ENCODE measurements at places on chromosomes 6 and 20. TPM values are rescaled to one million over a fixed set of nuclear protein-coding genes. Genes with fewer than 3 reads are reported as not detected.

- DNase-seq: no peak
Measured at GRCh38 chr20:16317445-16318362, 255.5 kb downstream of the KIF16B start.

C6orf132 gene
- 53.9 TPM for total RNA-seq

DNA sequence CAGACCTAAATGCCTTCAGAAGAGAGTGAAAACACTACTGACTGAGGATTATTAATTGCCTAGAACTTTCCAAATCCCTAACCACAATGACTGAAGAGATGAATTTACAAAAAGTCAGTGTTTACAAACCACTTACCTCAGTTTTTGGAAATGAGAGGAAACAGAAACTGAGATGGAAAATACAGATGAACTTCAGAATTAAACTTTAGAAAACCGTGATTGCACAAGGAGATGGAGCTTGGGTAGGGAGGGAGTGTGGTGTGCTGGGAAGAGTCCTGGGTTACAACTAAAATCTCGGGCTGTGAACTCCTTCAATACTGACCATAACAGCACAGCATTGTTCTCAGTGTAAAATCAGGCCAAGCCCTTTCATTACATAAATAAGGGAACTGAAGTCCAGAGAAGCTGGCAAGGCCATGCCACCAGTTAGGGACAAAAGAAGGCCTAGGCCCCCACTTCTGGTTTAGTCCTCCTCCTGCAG, 4.0 kb downstream of the ELMO2 start:
- DNase-seq: no peak

DNA sequence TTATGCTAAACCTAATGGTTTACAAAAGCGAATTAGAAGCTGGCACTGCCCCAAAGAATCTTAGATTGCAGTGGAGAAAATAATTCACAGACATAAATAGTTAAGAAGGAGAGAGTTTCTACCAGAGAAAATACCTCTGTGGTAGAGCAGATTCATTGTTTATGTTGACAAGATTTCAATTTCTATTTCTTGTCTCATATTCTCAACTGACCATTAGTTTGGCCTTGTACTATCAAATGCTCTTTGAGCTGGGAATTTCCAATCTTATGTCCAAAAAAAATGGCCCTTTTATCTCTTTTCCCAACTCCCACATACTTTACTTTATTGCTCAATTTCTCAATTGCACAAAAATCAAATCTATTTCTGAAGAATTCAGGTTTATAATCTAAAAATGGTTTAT, 804.1 kb upstream of the CITED2 start:
- DNase-seq: no peak

GRCh38 chr20:61960836-61961235, 104.8 kb downstream of the TAF4 start:
- no peak for DNase-seq

DNA sequence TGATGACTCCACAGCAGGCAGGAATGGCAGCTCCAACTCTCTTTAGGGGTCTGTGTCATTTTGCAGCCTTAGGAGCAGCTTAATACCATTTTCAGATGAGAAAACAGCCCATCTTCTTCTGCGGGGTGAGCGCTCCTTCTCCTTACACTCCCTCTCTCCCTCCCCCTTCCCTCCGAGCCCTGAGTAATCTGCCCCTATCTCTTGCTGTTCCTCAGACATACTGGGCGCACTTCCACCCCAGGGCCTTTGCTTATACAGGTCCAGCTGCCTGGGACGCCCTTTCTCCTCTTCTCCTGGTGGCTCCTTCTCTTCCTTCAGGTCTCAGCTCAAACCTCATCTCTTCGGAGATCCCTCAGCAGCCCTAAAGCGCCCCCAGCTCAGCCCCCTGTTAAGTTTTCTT, 54.8 kb downstream of the SNAI1 start:
- no peak for DNase-seq

DNA sequence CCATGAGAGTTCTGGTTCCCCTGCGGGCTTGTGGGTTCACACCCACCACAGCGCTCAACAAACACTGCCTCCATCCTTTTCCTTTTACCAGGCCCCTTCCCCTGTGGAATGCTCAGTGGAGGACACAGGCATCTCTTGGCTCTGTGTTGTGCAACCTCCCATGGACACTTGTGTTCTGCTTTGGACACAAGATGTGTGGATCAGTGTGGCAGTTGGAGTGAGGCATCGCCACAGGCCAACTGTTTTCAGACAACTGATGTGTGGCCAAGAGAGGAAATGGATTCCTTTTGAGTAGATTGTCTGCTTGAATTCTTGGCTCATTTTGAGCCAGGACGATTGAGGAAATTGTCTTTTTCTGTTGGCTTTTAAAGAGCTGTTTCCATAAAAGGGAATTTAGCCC, 26.8 kb downstream of the CST8 start:
- no peak for DNase-seq

- DNase-seq: no peak
Measured at GRCh38 chr6:105536961-105537360, 134.1 kb upstream of the PREP start.

GRCh38 chr20:51930775-51931174, 128.5 kb upstream of the SALL4 start:
- no peak for DNase-seq

GRCh38 chr6:12068899-12069557, 56.9 kb downstream of the HIVEP1 start:
- peak; percentile 46 for DNase-seq

DNA sequence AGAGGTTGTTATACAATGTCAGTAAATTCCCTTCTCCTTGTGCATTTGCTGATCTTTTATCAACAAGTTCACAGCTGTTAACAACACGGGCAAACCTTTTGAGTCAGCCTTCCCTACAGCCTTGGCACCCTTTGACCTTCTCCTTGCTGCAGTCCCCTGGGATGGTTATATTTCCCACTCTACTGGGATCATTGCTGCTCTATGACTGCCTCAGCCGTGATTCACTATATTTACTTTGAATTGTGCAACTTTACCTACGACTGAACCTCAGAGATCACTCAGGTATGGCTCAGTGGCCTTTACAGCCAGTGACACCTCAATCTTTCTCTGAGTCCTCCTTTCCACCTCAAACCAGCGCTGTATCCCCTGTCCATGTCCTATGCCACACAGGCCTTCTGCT, 1293.3 kb downstream of the EPHA7 start:
- peak; percentile 69 for DNase-seq

DNA sequence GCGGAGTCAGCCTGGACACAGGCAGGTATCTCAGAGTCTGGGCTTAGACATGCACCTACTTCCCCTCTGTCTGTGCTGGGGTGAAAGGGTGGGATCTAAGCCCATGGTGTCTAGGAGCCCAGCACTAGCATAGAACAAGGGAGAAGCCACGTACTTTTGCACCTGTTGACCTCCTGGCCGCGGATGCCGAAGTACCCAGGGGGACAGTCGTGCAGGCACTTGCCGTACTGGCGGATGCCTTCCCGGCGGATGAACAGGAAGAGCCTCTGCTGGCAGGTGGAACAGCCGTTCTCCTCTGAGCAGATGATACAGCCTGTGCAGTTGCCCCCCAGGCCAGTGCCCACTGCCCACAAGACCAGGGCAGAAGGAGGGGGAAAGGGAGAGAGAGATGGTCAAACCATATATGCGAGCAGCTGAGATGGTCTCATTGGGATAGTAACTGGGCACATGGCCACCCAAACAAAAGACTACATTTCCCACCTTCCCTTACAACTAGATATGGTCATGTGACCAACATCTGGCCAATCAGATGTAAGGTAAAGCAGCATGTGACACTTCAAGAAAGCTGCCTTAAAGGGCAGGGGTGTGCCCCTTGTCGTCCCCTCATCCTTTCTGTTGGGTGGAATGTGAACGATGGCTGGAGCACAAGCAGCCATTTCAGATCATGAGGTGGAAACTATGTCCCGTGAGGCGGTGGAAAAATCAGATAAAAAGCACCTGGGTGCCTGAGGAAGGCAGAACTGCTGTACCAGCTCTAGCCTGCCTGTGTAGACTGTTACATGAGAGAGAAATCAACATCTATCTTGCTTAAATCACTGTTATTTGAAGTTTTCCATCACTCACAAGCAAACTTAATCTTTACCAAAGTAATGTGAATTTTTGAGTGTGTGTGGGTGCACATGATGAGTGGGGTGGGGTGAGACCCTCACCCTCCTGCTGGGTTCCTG, 34.0 kb downstream of the RSPO4 start:
- DNase-seq: no peak

TRIM31 gene
- not detected for total RNA-seq

TRAPPC3L gene
- not detected for total RNA-seq

DNA sequence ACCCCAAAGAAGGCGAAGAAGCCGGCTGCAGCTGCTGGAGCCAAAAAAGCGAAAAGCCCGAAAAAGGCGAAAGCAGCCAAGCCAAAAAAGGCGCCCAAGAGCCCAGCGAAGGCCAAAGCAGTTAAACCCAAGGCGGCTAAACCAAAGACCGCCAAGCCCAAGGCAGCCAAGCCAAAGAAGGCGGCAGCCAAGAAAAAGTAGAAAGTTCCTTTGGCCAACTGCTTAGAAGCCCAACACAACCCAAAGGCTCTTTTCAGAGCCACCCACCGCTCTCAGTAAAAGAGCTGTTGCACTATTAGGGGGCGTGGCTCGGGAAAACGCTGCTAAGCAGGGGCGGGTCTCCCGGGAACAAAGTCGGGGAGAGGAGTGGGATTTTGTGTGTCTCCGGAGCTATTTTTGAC, 69.6 kb downstream of the HFE start:
- peak; percentile 46 for DNase-seq

- no peak for DNase-seq
Measured at GRCh38 chr6:136840276-136841001, 18.0 kb downstream of the PEX7 start.

- DNase-seq: no peak
Measured at GRCh38 chr6:89372506-89372901, 20.0 kb upstream of the UBE2J1 start.

RGS17 gene
- total RNA-seq: 0.70 TPM

DNA sequence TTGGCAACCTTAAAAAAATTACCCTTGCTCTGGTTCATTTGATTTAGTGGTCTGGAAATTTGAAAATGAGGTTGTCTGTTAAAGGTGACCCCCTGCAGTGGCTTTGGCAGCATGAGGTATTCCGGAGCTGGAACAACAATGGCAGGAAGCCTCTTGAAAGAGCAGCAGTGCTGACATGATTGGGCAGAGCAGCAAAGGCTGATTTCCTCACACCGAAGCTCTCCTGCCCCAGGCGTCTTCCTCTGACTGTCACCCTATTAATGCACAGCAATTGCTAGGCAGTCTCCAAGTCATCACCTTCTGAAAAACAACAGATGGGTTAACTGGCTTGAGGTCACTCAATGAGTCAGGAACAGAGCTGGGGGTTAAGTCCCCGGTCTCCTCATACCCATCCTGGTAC, 241.8 kb upstream of the MMS22L start:
- no peak for DNase-seq

GRCh38 chr20:5969940-5970339, 19.5 kb downstream of the MCM8 start:
- no peak for DNase-seq
